ENCODE measurements at places on chromosomes 1 and 21.

DNA sequence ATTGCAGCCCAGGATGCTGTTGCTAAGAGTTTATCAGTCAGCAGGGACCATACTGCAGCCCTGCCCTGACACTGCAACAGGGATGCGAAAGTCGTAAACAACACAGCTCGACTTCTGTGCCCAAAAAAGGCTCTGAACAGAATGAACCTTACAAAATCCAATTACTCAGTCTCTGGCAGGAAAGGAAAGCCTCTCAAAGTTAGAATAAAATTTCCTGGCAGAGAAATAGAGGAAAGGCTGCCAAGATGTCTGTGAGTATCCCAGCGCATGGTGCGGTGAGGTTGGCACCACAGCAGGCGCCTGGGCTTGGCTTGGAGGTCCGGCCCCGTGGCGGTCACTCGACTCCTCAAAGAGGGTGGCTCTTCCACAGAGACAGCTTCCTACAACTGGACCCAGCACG is 185.8 kb downstream of the PCP4 start:
- DNase-seq: no peak

DNA sequence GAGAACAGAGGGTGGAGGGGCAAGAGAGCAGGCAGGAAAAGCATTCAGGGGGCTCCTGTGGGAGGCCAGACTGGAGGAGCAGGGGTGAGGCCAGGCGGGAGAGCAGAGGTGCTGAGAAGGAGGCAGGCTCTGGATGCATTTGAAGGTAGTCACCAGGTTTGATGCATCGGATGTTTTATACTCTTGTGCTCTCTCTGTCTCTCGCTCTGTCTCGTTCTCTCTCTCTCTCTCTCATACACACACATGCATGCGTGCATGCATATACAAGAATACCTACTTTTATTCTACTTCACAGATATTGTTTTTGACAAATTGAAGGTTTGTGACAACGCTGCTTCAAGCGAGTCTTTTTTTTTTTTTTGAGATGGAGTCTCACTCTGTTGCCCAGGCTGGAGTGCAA is 15.0 kb upstream of the ITPKB start:
- DNase-seq: no peak

DNA sequence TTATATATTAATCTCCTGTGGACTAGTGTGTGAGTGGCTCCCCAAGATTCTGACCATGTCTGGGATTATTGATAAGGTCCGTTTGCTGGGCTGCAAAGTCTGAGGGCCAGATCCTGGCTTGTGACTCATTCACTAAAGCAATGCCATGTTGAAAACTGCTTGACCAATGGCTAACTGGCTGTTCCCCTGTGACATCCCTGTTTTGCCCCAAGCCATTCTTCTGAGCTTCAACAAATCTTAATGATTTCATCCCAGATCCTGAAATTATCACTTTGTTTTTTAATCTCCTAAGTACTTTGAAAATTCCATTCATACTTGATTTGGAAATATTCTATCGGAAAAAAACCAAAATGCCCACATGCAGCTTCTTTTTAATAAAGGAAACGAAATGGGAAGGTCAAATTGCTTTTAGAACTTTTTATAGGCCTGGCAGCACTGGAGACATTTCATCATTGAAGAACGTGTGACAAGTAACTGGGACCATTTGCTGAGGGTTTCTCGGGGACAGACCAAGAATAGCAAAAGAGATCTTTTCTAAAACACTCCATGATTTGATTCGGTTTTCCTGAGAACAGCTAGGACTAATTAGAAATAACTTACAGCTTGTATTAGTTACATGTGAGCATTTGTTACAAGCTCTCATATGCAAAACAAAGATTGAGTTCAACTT is 121.3 kb downstream of the TGFB2 start:
- DNase-seq: no peak

- no peak for DNase-seq
Measured at GRCh38 chr1:70043804-70044203, 161.6 kb downstream of the LRRC40 start.

DNA sequence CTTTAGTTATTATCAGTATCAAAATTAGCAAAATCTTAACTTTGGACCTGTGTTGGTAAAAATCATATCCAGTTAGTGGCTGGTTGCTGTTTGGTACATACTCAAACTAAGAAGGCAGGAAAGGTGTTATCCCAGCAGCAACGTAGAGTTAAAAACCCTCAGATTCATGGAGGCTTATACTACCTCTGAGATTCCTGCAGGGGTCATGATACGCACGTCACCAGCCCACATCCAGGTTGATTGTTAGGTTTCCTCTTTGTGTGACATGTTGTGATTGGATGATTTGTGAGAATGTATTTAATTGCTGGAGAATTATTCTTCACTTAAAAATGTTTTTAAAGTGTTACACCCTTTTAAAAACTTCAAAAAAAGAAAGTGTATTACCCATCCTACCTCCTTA is 423.3 kb upstream of the ADGRL2 start:
- no peak for DNase-seq

DNA sequence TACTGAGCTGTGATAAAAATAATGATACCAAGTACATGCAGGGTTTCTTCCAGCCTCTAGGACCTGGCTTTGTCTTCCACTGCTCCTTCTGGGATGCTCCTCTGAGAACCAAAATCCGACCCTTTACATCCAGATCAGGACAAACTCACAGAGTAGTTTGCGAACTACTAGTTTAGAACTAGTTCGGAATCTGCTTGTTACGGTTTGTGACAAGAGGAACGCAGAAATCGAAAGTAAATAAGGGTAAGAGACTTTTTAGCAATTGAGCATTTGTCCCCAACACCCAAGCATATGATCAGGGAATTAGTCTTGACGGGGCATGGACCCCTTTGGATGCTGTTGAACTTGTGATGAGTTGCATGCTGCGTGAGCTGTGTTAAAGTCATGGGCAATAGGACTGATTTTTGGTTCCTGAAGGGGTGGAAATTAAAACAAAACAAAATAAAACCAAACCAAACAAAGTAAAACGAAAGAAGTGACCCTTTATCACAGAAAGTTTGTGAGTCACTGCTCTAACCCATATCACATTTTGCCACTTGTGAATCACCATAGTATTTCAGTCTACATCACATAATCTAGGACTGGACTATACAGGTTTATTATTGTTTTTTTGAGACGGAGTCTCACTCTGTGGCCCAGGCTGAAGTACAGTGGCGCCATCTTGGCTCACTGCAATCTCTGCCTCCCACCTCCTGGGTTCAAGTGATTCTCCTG is 35.7 kb upstream of the ERRFI1 start:
- no peak for DNase-seq

- DNase-seq: no peak
Measured at GRCh38 chr1:85629532-85629920, 49.0 kb downstream of the CCN1 start.

GRCh38 chr1:53396573-53397268 is 62.5 kb upstream of the DMRTB1 start:
- DNase-seq: no peak

DNA sequence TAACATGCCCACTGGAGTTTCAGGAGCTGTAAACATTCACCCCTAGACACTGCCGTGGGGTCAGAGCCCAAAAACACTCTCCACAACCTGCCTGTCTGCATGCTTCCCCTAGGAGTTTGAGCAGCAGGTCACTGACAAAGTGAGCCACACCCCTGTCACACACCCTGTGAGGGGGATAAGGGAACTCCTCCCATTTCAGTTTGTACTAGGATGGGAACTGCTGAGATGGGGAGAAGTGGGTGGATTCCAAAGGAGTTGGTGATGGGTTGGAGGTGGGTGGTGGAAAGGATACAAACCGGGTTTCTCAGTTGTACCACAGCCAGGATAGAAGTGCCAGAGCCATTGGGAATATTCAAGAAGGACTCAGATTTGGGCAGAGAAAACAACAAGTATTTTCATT is 140.2 kb downstream of the MIS18A start:
- DNase-seq: no peak

DNA sequence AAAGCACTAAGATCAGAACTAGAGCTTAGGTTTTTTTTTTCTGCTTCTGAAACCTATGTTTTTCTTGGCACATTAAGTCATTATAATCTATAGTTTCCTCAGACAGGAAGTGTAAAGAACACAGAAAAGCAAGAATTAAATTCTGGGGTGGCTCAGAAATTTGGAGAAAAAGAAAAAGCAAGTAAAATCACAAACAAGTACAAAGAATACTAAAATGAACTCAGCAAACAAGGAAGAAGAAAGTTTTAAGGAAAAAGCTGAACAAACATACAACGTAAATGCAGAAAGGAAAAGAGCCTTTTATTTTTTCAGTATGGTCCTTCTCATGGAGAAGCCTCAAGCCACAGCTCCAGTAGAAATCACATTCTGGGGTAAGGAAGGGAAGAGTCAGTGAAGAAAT is 8.6 kb upstream of the CNN3 start:
- DNase-seq: no peak

- DNase-seq: no peak
Measured at GRCh38 chr1:226481133-226481532, 67.4 kb upstream of the STUM start.

DNA sequence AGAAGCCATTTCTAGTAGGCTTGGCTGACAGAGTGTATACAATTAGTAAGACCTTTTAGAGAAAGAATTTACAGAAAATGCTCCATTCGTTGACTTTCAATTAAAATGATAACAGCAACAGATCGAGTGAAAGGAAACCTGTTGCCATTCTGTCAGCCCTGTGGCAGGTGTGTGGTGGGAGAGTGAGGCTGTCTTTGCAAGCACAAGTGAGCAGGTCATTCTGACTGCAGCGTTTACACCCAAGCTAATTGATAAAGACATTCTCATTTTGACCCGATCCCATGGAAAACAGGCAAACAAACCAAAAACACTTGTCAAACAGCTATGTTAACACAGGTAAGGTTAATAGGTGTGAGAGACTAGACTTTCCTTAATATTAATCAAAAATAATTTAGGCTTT is 257.3 kb downstream of the PTBP2 start:
- no peak for DNase-seq

GRCh38 chr1:17711941-17712340 is 43.2 kb upstream of the ACTL8 start:
- no peak for DNase-seq

GRCh38 chr1:40389322-40389803 is 15.8 kb downstream of the SMAP2 start:
- no peak for DNase-seq

DNA sequence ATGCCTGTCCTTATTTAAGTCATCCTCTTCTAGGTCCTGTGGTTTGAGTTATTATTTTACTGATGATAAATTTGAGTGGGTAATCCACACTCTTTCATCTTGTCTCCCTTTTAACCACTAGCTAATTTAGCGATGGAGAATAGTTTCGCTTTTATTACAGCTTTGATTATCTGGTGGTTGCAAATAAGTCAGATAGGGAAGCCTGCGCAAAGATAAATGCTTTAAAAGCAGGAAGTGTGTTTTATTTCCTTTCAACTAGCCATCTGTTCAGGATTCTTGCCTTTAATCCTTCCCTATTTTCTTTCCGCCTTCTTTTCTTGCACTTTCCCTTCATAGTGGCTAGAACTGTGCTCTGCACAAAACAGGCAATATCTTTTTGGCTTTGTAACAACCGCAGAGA is 129.0 kb downstream of the TGFB2 start:
- no peak for DNase-seq

DNA sequence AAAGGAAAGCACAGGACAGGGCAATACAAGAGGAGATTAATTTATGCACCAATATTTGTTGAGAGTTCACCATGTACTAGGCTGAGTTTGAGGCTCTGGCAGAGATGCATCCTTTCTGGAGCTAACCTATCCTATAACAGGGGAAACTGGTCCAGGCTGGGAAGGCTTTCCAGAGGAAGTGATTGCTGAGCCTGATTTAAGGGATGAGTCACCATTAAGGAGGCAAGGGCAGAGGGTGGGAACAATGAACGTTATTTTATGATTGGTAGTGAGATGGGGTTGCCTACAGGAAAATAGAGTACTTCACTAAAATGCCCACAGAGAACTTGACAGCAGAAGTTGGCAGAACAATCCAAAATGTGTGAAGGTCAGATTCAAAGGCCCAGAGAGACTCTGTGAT is 141.4 kb downstream of the PLPP3 start:
- DNase-seq: no peak

DNA sequence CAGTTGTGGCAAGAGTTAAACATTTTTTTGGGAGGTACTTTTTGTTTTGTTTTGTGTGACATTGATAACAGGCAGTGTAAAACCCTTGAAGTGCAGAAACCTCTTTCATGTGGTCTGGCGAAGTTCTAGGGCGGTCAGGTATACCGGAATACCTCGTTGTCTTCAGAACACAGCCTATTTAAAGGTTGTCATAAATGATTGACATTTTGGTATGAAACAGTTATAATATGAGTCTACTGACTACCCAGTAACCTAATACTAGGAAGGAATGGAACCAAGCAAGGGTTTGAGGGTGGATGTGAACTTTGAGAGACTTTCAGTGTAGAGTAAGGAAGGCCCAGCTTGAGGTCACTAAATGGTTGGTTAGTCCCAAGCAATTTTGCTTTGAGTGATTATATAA is 40.5 kb downstream of the PATJ start:
- peak; percentile 3 for DNase-seq

DNA sequence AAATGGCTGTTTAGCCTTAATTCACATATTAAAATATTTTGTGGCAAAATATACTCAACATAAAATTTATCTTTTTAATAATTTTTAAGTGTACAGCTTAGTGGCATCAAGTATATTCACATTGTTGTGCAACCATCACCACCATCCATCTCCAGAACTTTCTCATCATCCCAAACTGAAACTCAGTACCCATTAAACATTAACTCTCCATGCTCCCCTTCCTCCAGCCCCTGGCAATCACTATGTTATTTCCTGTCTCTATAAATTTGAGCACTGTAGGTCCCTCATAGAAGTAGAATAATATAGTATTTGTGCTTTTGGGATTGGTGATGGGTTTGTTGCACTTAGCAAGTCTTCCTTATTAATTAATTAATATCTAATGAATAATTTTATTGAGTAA is 29.4 kb downstream of the CCN1 start:
- DNase-seq: no peak

DNA sequence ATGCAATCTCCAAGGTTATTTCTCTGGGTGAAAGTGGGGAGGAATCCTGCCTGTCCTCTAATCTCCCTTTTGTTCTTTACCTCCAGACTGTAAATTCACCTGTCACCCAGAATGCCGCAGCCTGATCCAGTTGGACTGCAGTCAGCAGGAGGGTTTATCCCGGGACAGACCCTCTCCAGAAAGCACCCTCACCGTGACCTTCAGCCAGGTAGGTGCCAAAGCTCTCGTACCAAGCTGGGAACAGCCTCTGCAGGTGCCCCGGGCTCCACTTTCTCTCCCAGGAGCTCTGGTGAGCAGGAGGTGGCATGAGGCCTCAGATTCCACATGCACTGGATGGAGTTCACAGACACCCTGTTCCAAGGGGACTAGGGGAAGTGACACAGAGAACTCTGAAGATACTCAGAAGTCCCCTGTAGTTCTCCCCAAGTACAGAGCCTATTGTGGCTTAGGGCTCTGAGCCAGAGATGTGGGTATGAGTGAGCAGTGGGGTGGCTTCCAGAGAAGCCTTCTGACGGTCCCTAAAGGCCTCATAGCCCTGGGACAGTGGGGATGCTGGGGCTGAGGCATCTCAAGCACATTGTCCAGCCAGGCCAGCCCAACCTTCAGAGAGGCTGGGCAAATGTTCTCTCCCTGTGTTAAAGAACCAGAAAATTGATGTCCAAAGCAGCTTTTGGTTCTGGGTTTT is 30.9 kb downstream of the RASSF5 start:
- DNase-seq: no peak

Data from stimulated activated CD4-positive, alpha-beta T cell treated with anti-CD3 and anti-CD28 coated beads, Interleukin-12 subunit alpha, Interleukin-12 subunit beta, amount 100 ng/mL, for 48 hours (primary cell).